ENCODE measurements at places on chromosomes 11 and 22.
A peak's percentile ranks its signal among the peaks of the same experiment; 100 is the strongest.

GRCh38 chr11:65470433-65471049 is 28.3 kb upstream of the MALAT1 start:
- peak; percentile 56 for DNase-seq

- DNase-seq = no peak
These were observed 5.6 kb upstream of the PLXNB2 start for GRCh38 chr22:50313021-50313420.

GRCh38 chr11:123510579-123510905 is 80.5 kb downstream of the GRAMD1B start:
- no peak for DNase-seq

- DNase-seq = no peak
These were observed 17.1 kb upstream of the B3GAT1 start for GRCh38 chr11:134429106-134429505.

GRCh38 chr11:66231561-66231960 is 36.9 kb upstream of the RAB1B start:
- no peak for DNase-seq

DNA sequence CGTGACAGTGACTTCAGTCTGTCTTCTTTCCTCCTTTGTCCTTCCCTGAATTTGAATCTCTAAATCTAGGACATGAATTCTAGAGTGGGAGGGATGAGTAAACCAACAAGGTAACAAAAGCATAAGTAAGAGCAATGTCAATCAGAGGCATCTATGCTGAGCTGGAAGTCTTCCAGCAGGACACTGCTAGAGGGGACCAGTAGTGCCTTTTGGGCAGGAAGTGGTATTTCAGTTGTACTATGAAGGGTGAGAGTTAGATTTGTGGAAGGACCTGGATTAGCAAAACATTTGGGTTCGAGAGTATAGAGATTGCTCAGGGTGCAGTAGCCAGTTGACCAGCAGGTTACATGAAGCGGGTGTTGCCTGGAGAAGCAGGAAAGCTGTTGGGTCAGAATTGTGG is 40.3 kb downstream of the MEI1 start:
- DNase-seq = no peak

DNA sequence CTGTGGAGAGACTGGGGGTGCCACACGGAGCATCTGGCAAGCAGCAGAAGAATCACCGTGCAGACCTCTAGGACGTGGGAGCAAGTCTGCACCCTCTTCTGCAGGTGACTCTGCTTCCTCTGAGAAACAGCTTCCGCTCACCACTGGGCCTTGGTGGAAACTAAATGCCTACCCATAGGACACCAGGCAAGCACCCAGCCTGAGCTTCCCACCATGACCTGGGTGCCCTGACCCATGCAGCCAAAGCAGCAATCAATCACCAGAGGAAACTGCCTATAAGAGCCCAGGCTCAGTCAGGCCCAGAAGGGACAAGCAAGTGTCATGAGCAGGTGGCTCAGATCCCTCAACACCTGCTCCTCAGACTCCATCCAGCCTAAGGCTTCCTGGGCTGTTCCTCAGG is 63.4 kb downstream of the IGLL5 start:
- no peak for DNase-seq

DNA sequence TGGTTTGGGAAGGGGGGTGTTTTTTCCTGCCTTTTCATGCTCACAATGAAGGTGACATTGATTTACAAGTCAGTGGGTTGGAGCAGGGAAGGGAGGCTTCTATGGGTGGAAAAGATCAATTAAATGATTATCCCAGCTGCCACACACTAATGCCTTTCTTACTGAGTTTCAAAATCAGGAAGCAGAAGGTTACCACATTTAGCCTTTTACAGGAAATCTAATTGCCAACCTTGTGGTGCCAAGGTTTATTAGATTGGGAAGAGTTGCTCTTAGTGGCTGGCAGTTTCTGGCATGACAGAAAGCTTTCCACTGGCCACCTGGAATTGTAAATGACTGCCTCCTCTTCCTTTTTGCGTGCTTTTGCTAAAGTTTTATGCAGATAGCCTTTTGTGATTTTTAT is 98.7 kb downstream of the NAV2 start:
- no peak for DNase-seq

DNA sequence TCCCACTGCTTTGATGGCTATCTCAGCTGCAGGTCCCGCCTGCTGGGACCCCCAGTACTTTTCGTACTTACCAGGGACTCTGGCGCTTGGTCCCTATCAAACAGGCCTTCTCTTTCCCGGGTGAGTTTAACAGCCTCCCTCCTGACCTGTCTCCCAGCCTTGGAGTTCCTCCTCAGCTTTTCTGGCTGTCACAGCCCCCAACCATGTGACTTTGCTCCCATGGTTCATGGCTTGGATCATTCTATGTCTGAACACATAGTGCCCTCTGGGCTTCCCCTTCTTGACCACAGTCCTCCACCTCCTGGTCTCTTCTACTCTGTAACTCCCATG is 56.9 kb downstream of the PARVA start:
- DNase-seq = no peak

DNA sequence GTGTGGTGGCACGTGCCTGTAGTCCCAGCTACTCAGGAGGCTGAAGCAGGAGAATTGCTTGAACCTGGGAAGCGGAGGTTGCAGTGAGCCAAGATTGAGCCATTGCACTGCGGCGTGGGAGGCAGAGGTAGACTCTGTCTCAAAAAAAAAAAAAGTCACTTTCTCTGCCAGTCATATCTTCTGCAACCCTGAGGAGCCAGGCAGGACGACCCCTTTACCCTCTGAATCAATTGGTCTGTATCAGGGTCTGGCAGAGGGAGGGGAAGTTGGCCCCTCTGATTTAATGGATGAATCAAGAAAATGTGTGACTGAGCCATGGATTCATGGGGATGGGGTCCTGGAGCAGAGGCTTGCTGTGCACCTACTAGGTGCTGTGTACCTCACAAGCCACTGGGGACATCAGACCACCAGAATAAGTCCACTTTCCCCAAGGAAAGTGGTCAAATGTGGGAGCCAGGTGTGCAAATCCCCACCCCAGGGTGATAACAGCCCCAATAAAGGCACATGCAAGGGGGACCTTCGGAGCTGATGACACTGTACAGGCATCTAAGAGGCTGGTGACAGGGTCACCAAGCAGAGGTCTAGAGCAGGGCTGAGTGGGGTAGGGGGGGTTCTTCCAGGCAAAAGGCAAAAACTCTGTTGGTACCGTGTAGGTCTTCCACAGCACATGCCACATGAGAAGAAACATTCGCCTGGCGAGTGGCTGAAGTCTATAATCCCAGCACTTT is 29.0 kb downstream of the TXN2 start:
- no peak for DNase-seq

DNA sequence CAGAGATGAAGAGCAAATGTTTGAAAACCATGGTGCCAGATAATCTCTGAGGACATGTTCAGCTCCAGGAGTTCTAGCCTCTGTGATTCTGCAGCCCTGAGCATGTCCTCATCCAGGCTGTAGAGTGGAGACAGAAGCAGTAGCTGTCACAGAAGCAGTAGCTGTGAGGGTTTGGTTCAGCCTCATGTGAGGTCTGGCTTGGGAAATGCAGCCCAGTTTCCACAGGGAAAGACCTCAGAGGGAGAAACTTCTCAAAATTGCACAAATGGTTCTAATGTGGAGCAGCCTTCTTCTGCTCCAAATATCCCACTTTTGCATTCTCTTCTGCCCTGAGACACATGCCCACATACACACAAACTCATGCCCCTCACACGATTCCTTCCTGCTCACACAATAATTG is 48.4 kb downstream of the DBX1 start:
- DNase-seq = no peak

DNA sequence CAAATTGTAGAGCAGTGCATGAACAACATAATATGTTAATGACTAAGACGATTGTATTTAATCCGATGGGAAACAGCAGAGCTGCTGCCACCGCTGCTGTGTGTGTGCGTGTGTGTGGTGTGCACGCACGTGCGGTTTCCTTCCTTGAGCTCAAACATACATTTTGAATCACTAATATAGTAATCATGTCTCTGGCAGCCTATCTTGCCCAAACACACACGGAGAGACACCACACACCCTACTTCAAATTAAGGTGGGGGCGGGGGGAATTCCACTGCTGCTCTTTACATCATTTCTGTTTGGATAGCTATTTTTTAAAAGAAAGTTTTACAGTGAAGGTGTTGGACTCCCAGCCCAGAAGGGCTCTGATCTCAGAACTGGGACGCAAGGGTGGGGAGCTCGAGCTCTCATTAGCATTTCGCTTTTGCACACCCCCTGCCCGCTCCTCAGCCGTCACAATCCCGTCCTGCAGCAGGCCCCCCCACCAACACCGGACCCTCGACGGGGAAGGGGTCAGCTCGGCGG is 651 bp upstream of the FAM83F start:
- DNase-seq = peak; percentile 82

DNA sequence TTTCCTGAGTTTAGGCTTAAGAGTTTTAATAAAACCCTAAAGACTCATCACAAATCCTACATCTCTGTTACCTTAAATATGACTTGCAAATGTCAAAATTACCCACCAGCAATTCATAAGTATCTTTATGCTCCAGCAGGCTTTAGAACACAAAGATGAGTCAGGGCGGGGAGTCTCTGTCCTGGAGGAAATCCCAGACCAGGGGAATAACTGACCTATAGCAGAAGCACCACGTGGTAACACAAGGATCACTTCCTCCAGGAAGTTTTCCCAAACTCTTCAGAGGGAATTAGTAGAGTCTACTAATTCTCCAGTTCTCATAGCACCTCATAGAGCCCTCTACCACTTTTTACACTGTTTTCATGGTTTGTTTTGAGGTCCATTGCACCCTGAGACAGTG is 217.0 kb downstream of the NAV2 start:
- DNase-seq = no peak

DNA sequence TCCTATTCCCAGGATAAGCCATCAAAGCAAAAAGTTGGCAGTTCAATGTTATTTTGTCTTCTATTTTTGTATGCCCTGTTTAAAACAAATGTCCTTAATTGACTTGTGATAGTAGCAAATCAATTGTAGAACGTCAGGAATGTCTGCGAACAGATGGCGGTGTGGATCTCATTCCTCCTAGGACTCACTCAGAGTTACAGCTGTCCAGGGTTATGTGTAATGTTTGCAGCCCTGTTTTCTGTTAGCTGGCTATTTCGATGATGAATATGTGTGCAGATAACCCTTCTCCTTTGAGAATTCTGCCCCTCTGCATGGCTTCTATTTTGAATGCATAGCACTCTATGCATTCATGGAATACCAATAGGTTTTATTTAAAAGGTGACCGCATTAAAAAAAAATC is 1248.0 kb upstream of the CNTN5 start:
- DNase-seq = no peak

GRCh38 chr22:47872761-47873535 is 1110.5 kb downstream of the TBC1D22A start:
- DNase-seq = no peak

DNA sequence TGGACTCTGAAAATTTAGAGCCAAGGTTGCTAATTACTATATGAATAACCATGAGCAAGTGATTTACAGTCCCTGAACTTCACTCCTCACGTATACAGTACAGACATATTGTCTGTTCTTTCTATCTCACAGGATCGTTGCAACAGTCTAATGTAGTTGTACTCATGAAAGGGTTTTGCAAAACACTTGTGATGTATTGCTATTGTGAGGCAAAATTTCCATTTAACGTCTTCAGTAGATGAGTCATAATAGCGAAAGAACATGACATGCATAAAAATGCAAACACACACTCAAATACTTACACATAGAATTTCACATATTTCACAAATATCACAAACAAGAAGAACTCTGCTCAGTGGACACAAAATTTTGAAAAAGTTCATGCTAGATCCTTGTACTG is 134.6 kb upstream of the TRPC6 start:
- no peak for DNase-seq

GRCh38 chr11:89922195-89922660 is at the start of gene TRIM49D1:
Gene TRIM49D1, minus strand, starts transcription at chr11:89922245. Its CDS starts 4,535 bp downstream, at chr11:89917710.
- no peak for DNase-seq

- DNase-seq = peak; percentile 16
These were observed 38.2 kb downstream of the OR10A6 start for GRCh38 chr11:7892840-7893254.

GRCh38 chr11:103547024-103547423 is 437.8 kb downstream of the DYNC2H1 start:
- no peak for DNase-seq

DNA sequence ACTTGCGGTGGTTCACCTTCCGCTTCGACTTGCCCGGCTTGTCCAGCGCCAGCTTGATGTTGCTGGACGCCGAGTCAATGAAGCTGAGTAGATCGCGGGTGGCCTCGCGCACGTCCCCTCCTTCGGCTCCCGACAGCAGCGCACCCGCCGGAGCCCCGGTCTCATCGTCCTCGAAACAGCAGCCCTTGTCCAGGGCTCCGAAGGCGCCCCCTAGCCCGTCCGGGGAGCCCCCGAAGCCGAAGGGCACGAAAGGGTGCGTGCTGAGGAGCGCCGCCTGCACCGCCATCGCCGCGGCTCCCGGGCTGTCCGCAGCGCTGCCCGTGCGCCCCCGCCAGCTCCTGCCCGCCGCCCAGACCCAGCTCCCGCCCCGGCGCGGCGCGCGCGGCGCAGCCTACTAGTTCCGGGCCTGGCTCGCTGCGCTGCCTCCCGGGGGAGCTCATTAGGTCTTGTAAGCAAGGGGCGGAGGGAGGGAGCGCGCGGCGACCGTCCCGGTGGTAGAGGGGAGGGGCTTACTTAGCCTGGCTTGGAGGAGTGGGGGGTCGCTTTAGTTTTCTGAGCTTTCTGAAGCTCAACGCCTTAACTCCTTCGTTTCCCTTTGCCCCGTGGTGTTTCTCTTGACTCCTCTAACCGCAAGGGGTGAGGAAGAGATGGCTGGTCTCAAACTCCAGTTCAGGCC is at the start of gene FAM181B:
Gene FAM181B (minus strand): TSS at position 421 of the 676 bp plus-strand sequence. CDS start 135 bp downstream, at position 286.
- DNase-seq = no peak

DNA sequence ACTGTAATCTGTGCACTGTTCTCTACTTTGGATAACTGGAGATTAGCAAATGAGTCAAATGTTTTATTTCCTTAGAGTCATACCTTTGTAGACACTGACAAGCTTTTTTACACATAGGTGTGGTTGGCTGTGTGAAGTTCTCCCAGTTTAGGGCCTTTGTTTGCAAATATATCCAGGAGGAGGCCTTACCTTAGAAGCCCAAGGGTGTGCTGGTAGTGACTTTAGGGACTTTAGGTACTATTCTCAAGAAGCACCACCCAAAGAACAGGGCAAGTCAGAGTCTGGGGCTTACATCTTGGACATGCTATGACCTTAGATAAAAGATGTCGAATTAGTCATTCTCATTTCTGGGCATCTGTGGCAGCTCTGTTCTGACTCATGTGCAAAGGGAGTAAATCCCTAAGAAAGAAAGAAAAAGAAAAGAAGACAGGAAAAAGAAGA is 4.8 kb upstream of the FAR1 start:
- no peak for DNase-seq

DNA sequence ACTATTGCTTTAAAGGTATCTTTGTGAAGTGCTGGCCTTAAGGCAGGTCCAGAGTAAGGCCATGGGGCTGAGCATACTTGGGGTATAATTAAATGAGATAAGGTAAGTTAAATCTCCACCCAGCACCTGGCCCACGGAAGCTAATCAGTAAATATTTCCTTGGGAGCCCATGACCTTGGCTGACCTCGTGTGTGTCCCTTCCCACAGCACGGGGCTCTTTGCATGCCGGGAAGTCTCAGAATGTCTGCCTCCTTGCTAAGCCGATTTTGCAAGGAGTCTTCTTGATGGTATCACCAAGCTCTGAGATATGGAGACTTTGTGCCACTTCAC is 46.5 kb downstream of the ADM start:
- DNase-seq = no peak

GRCh38 chr11:93123351-93123898 is 74.4 kb downstream of the SLC36A4 start:
- DNase-seq = no peak

- no peak for DNase-seq
These were observed 6.9 kb downstream of the AP5B1 start for GRCh38 chr11:65773784-65774411.
